Camera-type eye (tissue), 1 donor: ENCODE measurements at places on chromosomes 1 and 21. TPM values are rescaled to one million over a fixed set of nuclear protein-coding genes. Genes with fewer than 3 reads are reported as not detected.

DNALI1 gene
- total RNA-seq: 10.0 TPM

PKN2 gene
- total RNA-seq: 93.6 TPM

IGSF9 gene
- 63.3 TPM for total RNA-seq

SLC19A2 gene
- 44.3 TPM for total RNA-seq

FCRLA gene
- not detected for total RNA-seq

TNFRSF25 gene
- 30.7 TPM for total RNA-seq
